ENCODE measurements at places on chromosomes 6 and 20.
A peak's percentile ranks its signal among the peaks of the same experiment; 100 is the strongest.

GRCh38 chr6:158646023-158646910 lies 1.7 kb upstream of the DYNLT1 start:
- peak; percentile 96 for DNase-seq

- no peak for DNase-seq
Observed at GRCh38 chr6:124747349-124747748, 214.9 kb upstream of the RNF217 start.

DNA sequence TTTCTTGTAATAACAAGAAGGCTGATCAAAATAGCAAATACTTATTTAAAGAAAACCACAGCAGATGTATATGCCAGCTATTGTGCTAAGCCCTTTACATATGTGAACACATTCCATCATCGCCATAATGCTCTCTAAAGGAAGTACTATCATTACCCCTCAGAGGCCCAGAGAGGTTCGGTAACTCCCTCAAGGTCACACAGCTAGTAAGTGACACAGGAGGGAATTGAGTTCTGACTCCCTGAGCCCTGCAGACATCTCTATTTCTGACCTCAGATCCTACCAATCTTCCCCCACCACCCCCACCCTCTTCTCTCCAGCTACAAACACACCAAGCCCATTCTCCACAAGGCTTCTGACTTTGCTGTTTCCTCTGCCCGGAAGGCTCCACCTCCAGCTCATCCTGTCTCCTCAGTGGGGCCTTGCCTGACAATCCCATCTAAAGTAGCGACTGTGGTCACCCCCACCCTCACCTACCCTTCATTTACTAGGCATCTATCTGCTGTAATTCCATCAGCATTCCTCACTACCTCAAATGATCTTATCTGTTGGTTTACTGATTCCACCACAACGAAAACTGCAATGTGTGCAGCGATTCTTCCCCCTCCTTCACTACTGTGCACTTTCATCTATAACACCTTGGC lies 234.5 kb downstream of the LRFN2 start:
- DNase-seq: no peak

DNA sequence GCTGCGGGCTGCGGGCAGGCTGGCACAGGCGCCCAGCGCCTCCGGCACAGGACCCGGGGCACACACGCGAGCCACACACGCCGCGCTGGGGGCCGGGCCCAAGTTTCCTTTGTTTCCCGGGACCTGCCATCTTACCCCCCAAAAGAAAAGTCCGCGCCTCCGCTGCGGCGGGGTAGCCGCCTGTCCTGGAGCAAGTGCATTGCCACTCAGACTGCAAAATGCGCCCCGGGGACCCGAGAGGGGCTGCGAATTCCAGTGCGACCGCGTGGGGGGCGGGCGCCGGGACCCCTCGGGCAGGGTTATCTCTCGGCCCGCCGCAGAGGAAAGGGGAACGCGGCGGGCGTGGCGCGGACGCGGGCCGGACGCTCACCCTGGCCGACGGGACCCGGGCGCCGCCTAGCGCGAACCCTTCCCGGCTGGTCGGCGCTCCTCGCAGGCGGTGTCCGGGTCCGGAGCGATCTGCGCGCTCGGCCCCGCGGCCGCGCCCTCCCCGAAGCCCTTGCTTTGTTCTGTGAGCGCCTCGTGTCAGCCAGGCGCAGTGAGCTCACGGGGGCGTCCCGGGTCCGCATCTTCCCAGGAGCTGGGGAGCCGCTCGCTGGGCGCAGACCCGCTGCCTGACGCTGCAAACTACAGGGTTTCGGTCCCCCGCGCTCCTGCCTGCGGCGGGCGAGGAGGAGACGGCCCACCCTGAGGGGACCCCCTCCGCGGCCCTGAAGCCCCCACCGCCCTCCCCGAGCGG lies 639 bp upstream of the CD24 start:
- peak; percentile 72 for DNase-seq

GRCh38 chr6:72649032-72649984 lies 27.4 kb downstream of the KCNQ5 start:
- DNase-seq: peak; percentile 57

DNA sequence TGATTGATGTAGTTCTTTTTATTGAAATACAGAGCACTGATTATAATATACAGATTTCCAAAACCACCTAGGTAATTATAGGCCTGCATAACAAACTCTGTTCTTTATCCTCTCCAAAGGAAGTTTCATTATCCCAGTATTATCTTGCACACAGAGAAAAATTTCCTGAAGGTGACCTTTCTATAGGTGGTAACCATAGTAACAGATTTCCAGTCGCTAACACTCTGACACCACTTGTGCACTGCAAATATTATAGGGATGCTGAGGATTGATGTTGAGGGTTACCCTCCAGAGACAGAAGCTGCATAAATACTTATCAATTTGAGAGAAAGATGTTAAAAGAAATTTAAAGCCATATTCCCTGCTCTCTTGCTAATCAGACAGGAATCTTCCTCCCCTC lies 274.5 kb upstream of the NRSN1 start:
- DNase-seq: no peak

DNA sequence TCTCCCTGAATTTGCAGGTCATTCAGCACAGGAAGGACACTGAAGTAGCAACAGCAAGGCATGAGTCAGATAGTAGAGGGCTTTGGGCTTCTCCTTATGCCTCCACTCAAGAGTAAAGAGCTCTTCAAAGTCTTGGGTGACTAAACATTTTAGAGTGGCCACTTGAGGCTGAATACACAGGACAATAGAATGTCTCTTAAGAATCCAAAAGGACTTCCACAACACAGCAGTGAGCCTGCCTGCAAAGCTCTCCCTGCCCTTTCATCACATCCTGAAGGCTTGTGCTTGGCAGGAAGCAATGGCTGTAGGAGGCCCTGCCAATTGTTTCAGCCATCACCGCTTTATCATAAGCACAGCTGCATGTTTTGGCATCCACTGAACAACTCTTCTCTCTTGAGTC lies 36.8 kb downstream of the FOXQ1 start:
- no peak for DNase-seq

GRCh38 chr6:4678506-4679300 lies 97.5 kb upstream of the CDYL start:
- DNase-seq: no peak

DNA sequence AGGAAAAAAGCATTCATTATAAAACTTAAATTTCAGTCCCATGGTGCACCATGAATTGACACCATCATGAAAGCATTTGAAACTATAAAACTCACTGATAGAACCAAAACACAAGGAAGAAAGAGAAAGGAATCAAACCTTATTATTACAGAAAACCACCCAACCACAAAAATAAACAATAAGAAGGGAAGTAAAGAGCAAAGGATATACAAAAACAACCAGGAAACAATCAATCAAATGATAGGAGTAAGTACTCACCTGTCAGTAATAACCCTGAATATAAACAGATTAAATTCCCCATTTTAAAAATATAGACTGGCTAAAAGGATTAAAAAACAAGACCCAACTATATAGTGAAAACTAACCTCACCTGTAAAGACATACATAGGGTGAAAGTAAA lies 5.8 kb downstream of the SLPI start:
- DNase-seq: no peak

GRCh38 chr20:52619101-52619500 lies 353.1 kb upstream of the TSHZ2 start:
- DNase-seq: no peak

DNA sequence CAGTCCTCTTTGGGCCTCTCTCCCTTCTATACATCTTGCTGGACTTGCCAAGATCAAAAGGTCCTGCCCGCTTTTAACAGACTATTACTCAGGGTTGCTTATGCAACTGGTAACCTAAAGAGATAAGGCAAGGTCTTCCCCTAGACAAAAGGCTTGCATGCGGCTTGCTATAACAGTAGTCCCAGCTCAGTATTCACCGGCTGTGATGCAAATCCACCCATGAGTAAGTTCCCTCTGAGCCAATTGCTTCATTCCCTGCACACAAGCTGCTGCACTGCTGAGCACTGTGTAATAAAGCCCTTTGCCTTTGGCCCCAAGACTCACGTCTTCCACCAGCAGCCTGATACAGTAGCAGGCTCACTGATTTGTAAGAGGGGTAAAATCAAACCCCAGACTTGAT lies 363.8 kb downstream of the PRKN start:
- no peak for DNase-seq

DNA sequence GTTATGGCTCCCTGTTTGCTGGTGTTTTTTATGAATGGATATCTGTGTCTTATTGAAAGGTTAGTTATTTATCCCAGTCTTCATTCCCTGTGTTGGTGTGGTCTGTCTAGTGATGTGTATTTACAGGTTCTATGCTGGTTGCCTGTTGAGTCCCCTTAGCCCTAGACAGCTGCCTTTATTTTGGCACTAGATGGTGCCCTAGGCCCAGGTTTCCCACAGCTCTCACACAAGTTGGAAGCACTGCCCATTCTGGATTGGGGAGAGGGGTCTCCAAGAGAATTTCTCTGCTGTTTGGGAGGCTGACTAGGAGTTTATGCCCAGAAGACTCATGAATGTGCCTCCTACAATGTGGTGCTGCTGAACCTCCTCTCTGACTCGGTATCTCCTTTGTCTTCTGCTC lies 12.4 kb downstream of the GRM1 start:
- peak; percentile 15 for DNase-seq

DNA sequence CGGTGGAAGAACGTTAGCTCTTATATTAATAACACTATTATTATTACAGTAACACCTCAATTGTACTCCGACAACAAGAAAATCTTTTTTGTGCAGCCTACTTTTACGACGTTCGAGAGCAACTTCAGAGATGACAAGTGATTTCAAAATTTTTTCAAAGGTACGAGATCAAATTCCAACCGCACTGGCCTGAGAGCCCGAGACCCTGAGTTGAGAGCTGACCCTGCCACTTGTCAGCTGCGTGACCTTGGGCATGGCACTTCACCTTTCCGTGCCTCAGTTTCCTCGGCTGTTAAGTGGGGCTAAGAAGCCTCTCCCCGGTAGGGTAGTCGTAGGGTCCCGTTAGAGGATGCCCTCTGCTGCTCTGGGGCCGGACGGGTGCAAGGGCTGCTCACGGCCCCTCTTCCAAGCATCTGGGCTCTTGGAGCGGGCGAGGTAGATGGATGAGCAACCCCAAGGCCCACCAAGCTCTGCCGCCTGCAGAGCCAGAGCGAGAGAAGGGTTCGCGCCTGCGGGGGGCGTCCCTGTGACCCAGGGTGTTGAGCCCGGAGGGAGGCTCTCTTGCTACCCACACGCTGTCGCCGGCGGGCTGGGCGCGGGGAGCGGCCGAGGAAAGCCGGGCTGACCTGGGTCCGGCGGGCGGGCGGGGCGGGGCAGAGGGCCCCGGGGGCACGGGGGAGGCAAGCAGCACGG lies 510 bp downstream of the NDRG3 start:
- DNase-seq: no peak

GRCh38 chr6:136862662-136863061 lies 40.3 kb downstream of the PEX7 start:
- no peak for DNase-seq

DNA sequence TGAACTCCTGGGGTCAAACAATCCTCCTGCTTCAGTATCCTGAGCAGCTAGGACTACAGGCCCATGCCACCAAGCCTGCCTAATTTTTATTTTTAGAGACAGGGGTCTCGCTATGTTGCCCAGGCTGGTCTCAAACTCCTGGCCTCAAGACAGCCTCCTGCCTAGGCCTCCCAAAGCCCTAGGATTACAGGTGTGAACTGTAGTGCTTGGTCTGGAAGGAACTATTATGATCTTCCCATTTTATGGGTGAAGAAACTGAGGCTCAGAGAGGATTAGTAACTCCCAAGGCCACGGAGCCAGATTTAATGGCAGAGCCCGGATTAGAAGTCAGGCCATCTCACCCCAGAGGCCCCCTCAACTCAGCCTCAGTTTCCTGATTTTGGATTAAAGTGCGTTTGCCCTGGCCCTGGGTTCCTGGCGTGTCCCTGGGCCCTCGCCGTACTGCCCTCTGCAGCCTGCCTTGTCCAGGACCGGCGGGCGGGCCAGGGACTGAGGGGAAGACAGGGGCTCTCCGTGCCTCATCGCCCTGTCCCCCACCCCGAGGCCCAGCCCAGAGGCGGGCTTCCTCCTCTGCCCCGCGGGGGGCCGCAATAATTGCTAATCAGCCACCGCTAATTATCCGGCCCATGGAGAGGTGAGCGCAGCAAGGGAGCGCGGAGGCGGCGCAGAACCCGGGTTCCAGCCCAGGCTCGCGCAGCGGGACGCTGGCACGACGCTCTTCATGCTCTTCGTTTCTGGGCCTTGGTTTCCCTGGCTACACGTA lies 34.9 kb downstream of the CD40 start:
- no peak for DNase-seq

- DNase-seq: no peak
Observed at GRCh38 chr20:17406051-17406590, 125.1 kb downstream of the BFSP1 start.

- DNase-seq: peak; percentile 78
Observed at GRCh38 chr6:121951918-121952379, 447.5 kb upstream of the HSF2 start.

DNA sequence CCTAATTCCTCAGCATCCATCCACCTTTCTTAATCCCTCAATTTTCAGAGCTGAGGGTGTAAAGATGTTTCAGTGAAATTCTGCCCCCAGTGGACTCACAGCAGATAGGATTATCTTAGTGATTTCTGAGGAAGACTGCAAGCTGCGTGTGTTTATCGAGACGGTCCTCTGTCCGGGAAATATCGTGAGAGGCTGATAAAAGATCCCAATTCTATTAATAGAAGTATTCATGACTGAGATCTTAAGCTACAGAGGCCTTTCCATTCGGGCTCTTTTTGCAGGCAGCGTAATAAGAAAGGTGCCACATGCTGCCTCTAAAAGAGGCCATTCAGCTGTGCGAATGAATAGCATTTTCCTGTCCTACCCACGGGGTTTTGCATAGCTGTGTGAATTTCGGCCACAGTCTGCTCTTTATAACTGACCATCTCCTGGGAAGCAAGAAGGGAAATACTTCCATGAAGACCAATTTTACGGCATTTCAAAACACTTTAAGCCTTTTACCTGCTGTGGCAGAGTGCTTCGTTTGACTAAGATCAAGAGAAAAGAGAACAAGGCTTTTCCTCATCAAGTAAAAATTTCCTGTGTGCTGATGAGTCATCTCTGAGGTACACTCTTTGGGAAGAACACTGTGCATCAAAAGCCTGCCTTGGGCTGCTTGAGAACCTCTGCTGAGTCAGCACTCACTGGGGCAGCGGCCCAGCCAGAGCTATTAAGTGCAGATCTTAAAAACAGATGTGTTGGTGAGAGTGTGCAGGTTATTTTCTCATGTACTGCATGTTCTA lies 208.8 kb downstream of the ARHGAP18 start:
- peak; percentile 97 for DNase-seq

DNA sequence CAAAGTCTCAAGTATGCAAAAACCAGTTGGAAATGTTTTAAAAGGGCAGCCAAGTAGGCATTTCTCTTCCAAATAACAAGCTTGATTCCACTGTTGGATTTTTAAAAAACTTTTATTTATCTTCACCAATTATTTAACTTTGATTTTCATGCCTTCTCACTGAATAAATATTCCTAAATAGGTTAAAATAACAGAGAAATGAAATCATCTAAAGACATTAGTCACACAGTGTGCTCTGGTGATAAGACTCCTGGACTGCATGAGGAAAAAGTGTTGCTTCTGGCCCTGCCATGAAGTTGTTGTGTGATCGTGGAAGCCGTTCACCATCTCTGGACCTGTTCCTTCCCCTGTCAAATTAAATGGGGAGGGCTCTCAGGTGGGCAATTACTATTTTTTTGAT lies 33.8 kb upstream of the IGF2R start:
- no peak for DNase-seq
